ENCODE measurements at places on chromosomes 12 and 14. TPM values are rescaled to one million over a fixed set of nuclear protein-coding genes. Genes with fewer than 3 reads are reported as not detected.
A peak's percentile ranks its signal among the peaks of the same experiment; 100 is the strongest.

- no peaks in the 10 kb centered on the region for H3K36me3 ChIP-seq
- no peaks in the 10 kb centered on the region for H3K4me1 ChIP-seq
- no peaks in the 10 kb centered on the region for H3K27me3 ChIP-seq
- no peak for DNase-seq
Observed at GRCh38 chr12:40646456-40646855, 45.8 kb upstream of the CNTN1 start.

DNA sequence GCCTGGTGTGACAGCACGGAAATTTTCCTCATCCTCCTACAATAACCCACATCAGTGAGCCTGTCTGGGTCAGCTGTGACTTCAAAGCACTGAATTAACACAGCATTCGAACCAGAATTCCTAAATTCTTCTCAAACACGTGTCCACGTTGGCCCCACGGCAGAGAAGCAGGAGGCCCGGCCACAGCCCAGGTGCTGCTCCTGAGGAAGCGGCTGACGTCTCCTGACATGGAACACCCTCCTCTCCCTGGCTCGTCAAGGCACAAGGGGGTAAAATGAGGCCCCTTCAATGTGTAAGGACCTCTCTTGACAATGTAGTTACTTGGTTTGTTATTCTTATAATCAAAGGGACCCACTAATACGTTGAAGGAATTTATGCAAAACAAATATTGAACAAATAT, 156.3 kb upstream of the GSC start:
- H3K27me3 ChIP-seq: no peaks in the 10 kb centered on the region
- no peak for DNase-seq
- no peaks in the 10 kb centered on the region for H3K4me1 ChIP-seq
- H3K4me3 ChIP-seq: no peak overlapping the region
- H3K36me3 ChIP-seq: no peaks in the 10 kb centered on the region
- H3K27ac ChIP-seq: no peak overlapping the region

DNA sequence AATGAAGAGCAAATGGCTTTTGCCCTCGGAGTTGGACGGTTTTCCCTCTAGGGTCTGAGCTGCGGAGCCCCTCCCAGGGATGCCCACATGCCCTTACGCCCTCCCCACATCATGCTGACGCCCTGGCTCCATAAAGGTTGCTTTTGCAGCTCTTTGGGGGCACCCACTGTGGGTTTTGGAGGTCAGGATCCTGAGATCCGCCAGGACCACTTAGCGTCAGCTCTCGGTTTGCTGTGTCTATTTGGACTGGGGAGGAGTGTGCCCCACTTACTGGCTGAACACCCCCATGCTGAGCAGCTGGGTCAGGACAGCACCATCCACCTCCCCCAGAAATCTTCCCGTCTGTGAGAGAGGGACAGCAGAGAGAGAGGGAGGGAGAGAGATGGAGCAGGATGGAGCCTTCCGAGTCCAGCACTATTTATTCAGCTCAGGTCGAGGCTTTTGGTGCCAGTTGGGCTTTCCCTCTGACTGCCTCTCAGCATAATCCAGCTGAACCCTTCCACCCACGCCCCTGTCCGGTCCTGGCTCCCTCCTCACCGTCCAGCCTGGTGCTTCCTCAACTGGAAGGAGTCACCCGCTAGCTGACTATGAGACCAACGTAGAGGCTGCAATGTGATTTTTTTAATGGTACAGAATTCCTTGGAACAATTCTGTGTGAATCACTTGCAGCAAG, 18.9 kb upstream of the LRTM2 start:
- H3K4me1 ChIP-seq: peaks cover 9% of the 10 kb centered on the region
- no peaks in the 10 kb centered on the region for H3K27me3 ChIP-seq
- no peak overlapping the region for H3K27ac ChIP-seq
- no peaks in the 10 kb centered on the region for H3K36me3 ChIP-seq
- no peak overlapping the region for H3K4me3 ChIP-seq

DNA sequence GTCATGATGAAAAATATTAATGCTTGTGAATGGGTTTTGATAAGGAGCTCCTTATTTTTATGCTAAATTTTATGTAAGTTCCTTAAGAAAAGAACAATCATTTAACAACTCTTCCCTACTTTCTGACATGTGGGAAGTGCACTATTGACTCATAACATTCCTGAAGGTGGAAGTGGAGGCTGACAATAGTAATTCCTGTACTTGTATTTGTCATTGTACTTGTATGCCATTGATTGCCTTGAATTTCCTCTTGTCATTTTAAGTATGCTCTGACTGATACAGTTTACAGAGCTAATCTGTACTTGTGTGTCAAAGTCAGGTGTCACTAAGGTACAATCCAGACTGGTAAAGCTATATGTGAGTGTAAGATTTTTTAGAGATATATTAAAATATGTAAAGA, 440.0 kb downstream of the SLC16A7 start:
- H3K27ac ChIP-seq: no peak overlapping the region
- H3K36me3 ChIP-seq: no peaks in the 10 kb centered on the region
- H3K4me1 ChIP-seq: no peaks in the 10 kb centered on the region
- DNase-seq: no peak
- H3K27me3 ChIP-seq: no peaks in the 10 kb centered on the region

DNA sequence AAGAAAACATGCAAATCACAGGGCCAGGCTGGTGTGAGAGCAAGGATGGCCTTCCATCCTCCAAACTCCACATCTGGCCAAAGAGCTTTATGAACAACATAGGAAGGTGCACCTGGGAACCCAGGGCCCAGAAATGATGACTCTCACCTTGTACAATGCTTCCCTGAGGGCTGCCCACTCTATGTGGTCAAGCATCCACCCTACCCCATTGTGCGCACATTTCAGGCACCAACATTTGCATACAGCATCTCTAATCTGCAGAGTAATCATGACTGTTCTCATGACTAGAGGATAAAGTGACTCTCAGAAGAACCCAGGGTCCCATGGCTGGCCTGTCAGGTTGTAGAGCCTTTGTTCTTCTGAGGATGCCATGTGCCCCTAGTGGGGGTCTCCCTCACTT, 57.2 kb upstream of the NTF3 start:
- no peaks in the 10 kb centered on the region for H3K36me3 ChIP-seq
- no peaks in the 10 kb centered on the region for H3K27me3 ChIP-seq
- no peaks in the 10 kb centered on the region for H3K4me1 ChIP-seq
- DNase-seq: no peak

DNA sequence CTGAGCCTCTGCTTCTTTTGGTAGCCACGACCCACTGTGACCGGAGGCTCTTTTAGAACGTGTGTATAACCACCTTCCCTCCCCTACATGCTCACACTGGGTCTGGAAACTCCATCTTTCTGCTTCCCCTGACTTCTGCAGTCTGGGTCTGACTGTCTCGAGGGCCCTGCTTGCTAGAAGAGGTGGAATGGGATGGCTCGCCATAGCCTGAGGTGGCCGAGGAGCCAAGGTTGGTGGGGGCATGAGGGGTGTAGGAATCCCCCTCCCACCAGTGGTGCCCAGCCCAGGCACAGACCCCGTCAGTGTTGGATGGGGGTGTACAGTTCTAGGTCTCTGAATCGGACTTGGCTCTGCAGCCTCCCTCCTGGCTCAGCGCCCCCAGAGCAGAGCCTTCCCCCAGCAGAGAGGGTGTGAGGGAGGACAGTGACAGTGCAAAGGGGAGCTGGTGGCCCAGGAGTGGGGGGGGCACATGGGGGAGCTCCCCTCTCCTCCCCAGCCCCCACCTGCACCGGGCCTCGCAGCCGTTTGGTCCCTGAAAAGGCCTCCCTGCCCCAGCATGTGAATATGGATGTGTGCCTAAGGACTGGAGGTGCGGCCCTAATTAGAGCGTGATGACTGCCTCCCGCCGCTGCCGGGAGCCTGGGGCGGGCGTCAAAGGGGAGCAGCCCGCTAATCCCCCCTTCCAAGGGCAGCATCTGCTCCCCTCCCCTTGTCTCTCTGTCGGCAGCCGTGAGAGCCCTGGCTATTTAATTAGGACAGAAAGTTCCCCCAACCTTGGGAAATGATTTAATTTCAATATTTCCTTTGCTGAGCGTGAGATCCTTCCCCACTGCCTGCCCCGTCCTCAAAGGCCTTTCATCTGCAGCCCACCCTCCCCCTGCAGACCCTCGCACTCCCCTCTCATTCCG, 196.2 kb upstream of the C14orf180 start:
- H3K4me1 ChIP-seq: no peaks in the 10 kb centered on the region
- no peak for DNase-seq

DNA sequence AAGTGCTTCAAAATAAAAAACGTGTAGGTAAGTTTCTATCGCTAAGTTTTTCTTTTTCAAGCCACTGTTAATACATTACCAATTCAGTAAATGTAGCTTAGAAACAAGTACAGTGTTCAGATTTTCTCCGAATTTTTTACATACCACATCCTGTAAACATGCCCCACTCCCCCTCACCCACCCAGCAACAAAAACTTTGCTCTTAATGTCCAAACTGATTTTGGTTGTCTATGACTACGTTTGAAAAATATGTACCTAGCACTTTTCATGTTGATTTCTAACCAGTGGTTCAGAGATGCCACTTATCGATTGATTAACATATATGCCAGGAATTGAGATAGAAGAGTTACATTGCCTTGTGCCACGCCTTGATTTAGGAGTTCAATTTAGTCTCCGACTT, 663 bp upstream of the LIN7A start:
- H3K27ac ChIP-seq: no peak overlapping the region
- H3K4me1 ChIP-seq: peaks cover 13% of the 10 kb centered on the region
- H3K4me3 ChIP-seq: no peak overlapping the region
- DNase-seq: no peak

DNA sequence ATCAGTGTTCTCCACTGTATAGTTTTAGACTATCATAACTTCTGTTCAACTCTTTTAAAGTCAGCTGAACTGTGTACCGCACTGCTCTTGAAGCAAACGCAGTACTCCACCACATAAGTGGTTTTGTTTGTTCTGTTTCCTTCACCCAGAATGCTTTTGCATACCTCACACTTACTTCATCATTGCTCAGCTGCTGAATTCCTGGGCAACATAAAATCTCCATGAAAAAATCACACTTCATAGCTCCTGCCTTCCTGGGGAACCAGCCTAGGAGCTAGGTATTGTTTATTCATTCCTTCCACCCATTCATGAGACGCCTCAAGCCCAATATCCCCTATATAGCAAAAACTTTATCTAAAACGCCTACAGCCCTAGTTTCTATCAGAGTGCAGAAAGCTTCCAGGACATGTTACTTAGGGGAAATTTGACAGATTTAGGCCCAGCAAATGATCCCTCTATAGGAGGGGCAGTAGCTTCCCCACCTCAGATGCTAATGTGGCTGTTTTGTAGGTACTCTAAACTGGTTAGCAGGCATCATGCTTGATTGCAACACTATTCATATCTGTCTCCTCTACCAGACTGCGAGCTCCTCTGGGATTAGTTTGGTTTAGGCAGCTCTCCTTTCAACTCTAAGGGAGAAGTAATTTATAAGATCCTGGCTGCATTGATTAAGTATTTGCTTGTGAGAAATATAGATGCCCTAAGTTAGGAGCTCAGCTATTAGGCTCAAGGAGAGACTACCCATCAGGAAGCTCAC, 44.5 kb downstream of the LRRC9 start:
- H3K27me3 ChIP-seq: no peaks in the 10 kb centered on the region
- no peak overlapping the region for H3K4me3 ChIP-seq
- no peak for DNase-seq
- H3K4me1 ChIP-seq: peaks cover 24% of the 10 kb centered on the region
- H3K36me3 ChIP-seq: no peaks in the 10 kb centered on the region

GRCh38 chr14:103633391-103633790, 4.4 kb downstream of the KLC1 start:
- DNase-seq: no peak
- H3K27ac ChIP-seq: no peak overlapping the region
- H3K4me1 ChIP-seq: peaks cover 17% of the 10 kb centered on the region
- no peak overlapping the region for H3K4me3 ChIP-seq
- no peaks in the 10 kb centered on the region for H3K27me3 ChIP-seq
- peaks cover 63% of the 10 kb centered on the region for H3K36me3 ChIP-seq

DNA sequence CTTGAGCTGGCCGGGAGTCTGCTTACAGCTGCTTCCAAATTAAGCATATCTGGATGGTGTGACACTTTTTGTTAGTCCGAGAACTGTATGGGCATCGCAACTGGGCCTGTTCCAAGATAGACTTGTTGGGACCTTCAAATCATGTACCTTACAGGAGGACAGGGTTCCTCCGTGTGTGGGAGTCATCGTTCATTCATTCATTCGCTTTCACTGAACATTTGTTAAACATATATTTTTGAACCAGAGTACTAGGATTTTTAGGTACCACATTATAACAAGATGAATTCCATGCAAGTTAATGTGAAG, 387 bp upstream of the IPO8 start:
- no peak for DNase-seq
- no peaks in the 10 kb centered on the region for H3K27me3 ChIP-seq
- H3K4me3 ChIP-seq: peak overlapping the region; percentile 79
- peak overlapping the region; percentile 71 for H3K27ac ChIP-seq

DNA sequence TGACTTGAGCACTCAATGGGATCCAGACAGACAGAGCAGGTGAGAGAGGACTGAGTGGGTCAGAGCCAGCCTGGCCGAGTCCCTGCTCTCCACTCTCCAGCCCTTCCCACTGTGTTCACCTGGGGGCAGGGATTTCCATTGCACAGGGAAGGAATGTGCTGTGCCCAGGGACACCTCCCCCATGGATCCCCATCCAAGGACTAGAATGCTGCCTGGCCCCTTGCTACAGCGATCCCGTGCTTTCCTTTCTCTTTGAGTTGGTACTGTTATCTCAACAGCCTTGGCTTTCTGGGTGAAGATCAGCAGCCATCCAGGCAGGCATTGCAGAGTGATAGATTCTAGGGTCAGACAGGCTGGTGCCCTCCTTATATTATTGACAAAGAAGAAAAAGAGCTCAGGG, 60.3 kb upstream of the DLK1 start:
- H3K27ac ChIP-seq: no peak overlapping the region
- no peak for DNase-seq
- H3K4me1 ChIP-seq: peaks cover 14% of the 10 kb centered on the region

- H3K36me3 ChIP-seq: no peaks in the 10 kb centered on the region
- DNase-seq: no peak
- H3K4me1 ChIP-seq: peaks cover 80% of the 10 kb centered on the region
- no peak overlapping the region for H3K4me3 ChIP-seq
Observed at GRCh38 chr14:61559641-61560201, 135.6 kb upstream of the HIF1A start.

- H3K27ac ChIP-seq: no peak overlapping the region
- DNase-seq: no peak
- H3K4me3 ChIP-seq: no peak overlapping the region
- peaks cover 81% of the 10 kb centered on the region for H3K36me3 ChIP-seq
- peaks cover 8% of the 10 kb centered on the region for H3K4me1 ChIP-seq
- no peaks in the 10 kb centered on the region for H3K27me3 ChIP-seq
Observed at GRCh38 chr12:106239951-106240335, 7.9 kb downstream of the CKAP4 start.

DNA sequence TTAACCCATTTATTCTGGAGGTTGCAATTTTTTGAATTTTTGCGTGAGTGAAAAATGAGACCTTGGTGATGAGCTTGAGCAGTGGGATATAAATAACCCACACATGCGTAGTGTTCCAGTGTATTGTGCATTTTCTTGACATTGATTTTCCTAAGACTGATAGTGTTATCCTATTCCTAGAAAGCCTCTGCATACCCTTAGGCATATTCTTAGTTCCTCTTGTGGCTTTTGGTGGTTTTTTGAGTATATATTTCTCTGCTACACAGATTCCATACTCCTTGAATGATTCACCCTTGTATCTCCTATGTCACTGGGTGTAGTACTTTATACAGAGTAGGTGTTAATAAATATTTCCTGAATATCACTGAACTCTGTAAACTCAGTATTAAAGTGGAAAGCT, 363.4 kb upstream of the PDE3A start:
- H3K27ac ChIP-seq: no peak overlapping the region
- no peaks in the 10 kb centered on the region for H3K27me3 ChIP-seq
- no peak for DNase-seq
- H3K4me1 ChIP-seq: no peaks in the 10 kb centered on the region

Gene SYT1
- total RNA-seq: 31.9 TPM

Gene CD69
- total RNA-seq: 0.25 TPM

Gene PTPN21
- total RNA-seq: 16.1 TPM

Measured in SJSA1 (cell line).